T-helper 17 cell (primary cell): ENCODE measurements at places on chromosomes 16 and 17.

- DNase-seq = no peak
These were observed 90.5 kb downstream of the NPIPB11 start for GRCh38 chr16:29315916-29316517.

GRCh38 chr17:52823155-52823554 is 664.6 kb upstream of the CA10 start:
- no peak for DNase-seq

GRCh38 chr16:53805752-53806151 is 101.8 kb downstream of the FTO start:
- no peak for DNase-seq

GRCh38 chr17:33732116-33732515 is 439.0 kb upstream of the ASIC2 start:
- DNase-seq = no peak

DNA sequence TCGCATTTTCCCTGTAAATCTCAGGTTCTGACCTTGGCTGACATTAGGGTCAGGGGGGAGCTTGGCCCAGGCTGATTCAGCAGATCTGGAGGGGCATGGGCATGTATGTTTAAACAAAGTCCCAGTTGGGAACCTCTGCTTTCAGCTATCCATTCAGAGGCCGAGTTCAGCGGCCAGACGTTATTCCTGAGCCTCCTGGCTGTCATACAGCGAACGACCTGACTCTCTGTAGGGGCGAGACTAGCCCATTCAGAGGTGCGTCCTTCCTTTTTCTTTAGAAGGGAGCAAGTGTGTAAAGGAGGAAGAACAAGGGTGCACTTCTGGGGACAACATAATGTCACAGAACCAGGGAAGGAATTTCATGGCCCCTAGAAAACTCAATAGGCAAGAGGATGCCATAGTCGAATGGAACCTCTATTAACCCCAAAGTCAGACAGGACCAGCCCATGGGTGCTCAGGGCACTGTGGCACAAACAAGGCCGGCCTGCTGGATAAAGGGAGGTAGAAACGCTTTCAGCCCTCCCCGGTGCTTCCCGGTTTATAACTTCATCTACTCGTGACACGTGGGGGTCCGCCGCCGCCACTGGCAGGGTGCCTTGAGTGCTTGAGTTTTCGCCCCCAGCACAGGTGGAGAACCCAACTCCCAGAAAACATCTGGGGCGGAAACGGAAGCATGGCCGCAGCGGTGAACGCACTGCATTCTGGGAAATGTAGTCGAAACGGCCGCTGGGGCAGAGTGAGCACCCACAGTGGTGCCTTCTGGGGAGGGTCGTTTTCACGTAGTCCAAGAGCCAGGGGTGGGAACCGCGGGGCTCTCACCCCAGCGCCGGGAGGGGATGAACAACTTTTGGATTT is 33.2 kb upstream of the PLCG2 start:
- peak; percentile 53 for DNase-seq

DNA sequence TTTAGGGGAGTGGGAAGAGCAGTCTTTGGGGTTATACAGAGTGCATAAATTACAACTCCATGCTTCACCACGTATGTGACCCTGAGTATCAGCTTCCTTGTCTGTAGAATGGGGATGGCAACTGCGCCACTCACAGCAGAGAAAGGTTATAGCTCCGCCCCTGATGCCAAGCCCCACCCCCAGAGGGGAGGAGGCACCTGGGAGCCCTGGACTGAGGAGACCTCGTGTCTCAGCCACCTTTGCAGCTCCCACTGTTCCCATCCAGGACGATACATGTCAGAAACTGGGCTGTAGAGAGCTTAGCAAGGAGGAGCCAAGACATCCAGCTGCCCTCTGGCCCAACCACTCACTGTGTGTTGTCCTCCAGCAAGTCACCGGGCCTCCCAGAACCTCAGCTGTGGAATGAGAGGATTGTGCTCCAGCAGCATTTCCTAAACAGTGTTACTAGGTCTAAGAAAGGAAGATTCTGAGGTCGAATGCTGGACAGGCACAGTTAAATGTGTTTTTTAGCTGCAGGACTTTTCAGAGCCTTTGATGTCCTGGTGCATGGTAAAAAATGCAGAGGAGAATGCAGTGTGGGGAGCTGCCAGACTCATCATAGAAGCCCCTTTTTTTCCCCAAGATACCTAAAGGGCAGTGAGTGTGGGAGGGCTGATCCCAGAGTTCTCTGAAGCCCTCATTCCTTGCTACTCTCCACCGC is 49.4 kb downstream of the BEAN1 start:
- no peak for DNase-seq

DNA sequence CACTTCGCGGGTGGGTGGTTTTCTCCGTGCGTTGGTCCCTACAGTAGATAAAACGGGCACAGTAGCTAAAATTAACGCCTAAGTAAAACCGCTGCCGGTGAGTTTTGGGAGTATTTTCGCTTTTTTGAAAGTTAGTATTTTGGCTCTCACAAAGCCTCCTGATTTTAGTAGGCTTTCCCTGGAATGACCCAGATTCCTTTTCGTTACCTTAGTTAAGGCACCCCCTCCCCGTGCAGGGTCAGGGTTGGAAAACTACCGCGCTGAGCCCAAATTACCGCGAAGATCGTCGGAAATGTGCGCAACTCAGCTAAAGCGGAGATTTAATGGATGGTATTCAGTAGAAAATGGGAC is 28.3 kb upstream of the ST6GALNAC1 start:
- no peak for DNase-seq
